ENCODE measurements at places on chromosomes 1 and 21. TPM values are rescaled to one million over a fixed set of nuclear protein-coding genes. Genes with fewer than 3 reads are reported as not detected.

TRIM17 gene
- total RNA-seq = 1.8 TPM

NUDC gene
- 54.3 TPM for total RNA-seq

LEFTY2 gene
- not detected for total RNA-seq

DNA sequence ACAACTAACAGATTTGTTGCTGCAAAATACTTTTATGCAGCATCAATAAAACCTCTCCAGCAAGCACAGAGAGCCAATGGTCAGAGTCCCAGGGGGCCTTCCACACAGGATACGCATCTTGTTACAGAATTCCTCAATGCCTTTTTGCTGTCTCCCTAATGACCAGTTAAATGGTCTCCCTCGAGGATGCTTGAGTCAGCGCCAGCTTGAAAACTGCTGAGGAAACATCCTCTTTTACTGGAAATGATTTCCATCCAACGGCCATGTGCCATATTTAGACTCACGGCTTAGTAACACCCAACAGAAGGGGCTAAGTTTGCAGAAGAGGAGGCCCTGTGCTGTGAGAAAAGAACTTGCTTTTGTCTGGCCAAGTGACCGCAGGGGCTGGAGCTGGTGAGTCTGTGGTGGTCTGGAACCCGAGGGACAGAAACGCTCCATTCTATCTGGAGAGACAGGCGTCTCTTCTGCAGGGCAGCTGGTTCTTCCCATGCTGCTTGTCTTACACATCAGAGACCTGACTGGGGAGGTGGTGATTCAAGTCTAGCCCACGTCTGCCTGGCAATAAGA, 496.4 kb downstream of the SETD4 start:
- H3K4me1 ChIP-seq = peaks cover 59% of the 10 kb centered on the region
- peak overlapping the region; percentile 93 for H3K27ac ChIP-seq
- no peaks in the 10 kb centered on the region for H3K27me3 ChIP-seq
- H3K36me3 ChIP-seq = no peaks in the 10 kb centered on the region
- peak; percentile 86 for DNase-seq

GRCh38 chr1:88191917-88192316, 492.2 kb upstream of the PKN2 start:
- no peak for DNase-seq
- H3K4me1 ChIP-seq = no peaks in the 10 kb centered on the region
- H3K4me3 ChIP-seq = no peak overlapping the region
- no peaks in the 10 kb centered on the region for H3K36me3 ChIP-seq
- H3K27me3 ChIP-seq = no peaks in the 10 kb centered on the region

DNA sequence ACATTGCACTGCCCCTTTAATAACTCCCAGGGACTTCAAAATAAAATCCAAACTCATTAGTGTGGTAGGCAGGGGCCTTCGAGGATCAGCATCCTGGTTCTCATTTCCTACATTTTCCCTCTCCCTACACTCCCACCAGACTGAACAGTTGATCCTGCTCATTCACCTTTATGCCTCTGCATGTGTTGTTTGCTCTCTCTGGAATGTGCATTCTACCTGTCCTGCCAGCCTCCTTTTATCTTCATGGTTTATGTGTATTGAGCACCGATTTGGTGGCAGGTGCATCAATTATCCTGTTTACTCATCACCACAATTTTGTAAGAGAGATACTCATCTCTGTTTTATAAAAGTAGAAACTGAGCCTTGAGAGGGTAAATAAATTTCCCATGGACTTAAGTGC, 125.0 kb downstream of the ADSS2 start:
- DNase-seq = peak; percentile 10
- no peaks in the 10 kb centered on the region for H3K27me3 ChIP-seq
- peaks cover 34% of the 10 kb centered on the region for H3K4me1 ChIP-seq
- H3K27ac ChIP-seq = no peak overlapping the region
- peaks cover 6% of the 10 kb centered on the region for H3K36me3 ChIP-seq

- peaks cover 3% of the 10 kb centered on the region for H3K4me1 ChIP-seq
- no peak overlapping the region for H3K27ac ChIP-seq
- no peak overlapping the region for H3K4me3 ChIP-seq
- H3K27me3 ChIP-seq = peaks cover 2% of the 10 kb centered on the region
- DNase-seq = no peak
Observed at GRCh38 chr1:45478121-45478814, 12.7 kb downstream of the TESK2 start.

DNA sequence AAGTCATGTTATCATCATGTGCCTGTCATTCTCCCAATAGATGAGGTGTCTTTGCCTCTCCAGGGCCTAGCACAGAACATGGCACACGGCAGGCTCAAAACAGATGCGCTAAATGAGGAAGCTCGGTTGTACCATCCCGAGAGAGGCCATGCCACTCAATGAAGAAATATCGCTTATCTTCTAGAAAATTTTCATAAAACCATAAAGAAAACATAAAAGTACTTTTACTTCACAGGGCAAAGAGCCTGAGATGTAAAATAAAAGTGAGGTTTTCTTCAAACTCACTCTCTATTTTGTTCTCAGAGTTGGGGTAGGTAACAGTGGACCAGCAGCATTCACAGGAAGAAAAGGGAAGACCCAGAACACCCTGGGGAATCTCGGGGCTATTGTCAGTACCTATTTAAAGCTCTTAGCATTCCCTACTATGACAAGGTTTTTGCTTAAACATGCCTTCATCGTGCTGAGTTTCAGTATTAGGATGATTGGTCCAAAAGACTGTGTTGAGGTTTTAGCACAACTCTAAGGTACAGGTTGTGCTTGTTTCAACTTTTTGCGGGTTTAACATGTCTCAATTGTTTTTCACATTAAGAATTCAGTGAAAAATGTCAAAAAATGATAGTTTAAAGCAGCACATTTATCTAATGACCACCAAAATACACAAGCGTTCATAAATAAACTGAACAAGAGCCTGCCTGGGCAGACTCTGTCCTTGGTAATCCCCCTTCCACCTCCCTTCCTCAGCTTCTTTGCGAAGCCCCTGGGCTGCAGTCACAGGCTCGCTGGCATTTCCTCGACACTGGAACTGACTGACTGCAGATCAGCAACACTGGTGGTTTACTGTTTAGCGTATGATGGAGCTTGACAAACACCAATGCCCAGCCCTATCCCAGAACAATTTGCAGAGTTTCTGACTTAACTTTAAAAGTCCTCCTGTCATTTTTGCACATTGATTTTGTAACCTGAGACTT, 55.6 kb downstream of the COQ8A start:
- H3K27ac ChIP-seq = no peak overlapping the region
- DNase-seq = no peak
- peaks cover 46% of the 10 kb centered on the region for H3K36me3 ChIP-seq
- H3K4me3 ChIP-seq = no peak overlapping the region
- no peaks in the 10 kb centered on the region for H3K4me1 ChIP-seq

All from osteocyte (in vitro differentiated cells).